ENCODE measurements at places on chromosomes 4 and X. TPM values are rescaled to one million over a fixed set of nuclear protein-coding genes. Genes with fewer than 3 reads are reported as not detected.

Gene SPACA5
- total RNA-seq: not detected

Gene UNC5C
- total RNA-seq: 4.8 TPM

Gene C1QTNF7
- total RNA-seq: 1.4 TPM

Gene USP17L21
- not detected for total RNA-seq

Measured in regular cardiac myocyte (primary cell).